ENCODE measurements at places on chromosomes 3 and 15.

DNA sequence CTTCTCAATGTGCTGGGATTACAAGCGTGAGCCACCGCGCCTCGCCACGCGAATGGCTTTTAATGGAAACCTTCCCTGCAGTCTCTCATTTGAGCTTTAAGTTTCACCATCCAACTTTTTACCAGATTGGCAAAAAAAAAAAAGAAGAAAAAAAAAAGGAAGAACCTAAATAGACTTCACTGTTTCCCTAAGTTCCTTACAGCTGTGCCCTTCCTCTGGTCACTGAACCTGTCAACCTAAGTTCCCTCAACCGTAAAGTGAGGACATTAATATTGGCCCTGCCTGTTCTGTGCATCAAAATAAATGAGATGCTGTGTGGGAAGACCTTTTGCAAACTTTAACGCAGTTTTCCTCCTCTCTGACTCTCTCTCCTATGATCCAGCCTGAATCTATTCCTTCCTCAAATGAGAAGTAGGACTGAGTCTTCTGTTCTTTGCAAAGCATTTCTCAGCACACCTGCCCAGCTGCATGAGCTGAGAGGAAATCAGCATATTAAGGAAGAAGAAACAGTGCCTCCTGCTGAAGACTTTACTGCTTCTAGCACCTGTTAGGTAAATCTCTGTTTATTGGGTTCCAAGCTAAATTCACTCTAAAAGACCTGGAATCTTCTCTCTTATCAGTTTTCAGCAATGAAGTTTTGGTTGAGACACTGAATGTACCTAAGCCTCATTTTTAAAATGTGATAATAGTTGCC is 99.6 kb upstream of the ETV5 start:
- DNase-seq = no peak

GRCh38 chr3:34394978-34395748 is 596.7 kb downstream of the PDCD6IP start:
- DNase-seq = no peak

DNA sequence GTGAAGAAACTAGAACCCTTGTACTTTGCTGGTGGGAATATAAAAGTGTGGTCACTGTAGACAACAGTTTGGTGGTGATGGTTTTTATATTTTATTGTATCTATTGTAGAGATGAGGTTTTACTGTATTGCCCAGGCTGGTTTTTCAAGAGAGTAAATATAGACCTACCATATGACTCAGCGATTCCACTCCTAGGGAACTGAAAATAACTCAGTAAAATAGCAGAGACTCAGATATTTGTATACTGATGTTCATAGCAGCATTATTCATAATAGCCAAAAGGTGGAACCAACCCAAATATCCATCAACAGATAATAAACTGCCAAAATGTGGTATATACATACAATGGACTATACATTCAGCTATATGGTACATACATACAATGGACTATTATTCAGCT is 68.8 kb upstream of the IL12A start:
- DNase-seq = no peak

DNA sequence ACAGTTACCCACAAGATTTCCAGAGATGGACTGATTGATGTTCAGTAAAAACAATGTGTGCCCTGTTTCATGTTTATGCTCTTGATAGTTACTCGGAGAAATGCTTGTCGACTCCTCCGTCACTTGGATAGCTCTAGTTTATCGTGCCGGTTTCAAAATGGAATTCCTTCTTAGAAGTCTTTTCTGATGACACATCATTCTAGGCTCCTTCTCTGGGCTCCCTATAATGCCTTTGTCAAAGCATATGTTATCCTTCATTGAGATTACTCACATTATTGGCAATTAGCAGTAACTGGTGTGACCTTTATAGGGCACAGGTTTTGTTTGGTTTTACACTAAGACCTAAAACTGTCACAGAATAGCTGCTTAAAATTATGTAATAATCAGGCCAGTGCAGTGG is 201.8 kb downstream of the CNTN6 start:
- no peak for DNase-seq

- DNase-seq = no peak
These were observed 104.4 kb upstream of the C2CD4B start for GRCh38 chr15:62269504-62269903.

DNA sequence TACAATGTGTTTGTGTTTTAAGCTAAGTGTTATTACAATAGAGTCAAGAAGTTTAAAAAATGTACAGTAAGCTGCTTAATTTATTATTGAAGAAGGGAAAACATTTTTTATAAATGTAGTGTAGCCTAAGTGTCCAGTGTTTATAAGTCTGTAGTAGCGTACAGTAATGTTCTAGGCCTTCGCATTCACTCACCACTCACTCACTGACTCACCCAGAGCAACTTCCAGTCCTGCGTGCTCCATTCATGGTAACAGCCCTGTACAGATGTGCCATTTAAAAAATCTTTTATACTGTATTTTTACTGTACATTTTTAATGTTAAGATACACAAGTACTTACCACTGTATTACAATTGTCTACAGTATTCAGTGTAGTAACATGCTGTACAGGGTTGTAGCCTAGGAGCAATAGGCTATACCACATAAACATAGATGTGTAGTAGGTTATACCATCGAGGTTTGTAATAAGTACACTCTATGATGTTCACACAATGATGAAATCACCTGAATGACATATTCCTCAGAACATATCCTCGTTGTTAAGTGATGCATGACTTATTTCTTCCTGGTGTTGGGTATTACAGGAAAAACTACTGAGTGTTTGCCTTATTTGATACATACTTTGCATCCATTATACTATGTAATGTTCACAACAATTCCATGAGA is 156.6 kb upstream of the NUDT16 start:
- DNase-seq = no peak

Measured in T-helper 9 cell (primary cell).